ENCODE measurements at places on chromosomes 13 and 19. TPM values are rescaled to one million over a fixed set of nuclear protein-coding genes. Genes with fewer than 3 reads are reported as not detected.

The VN1R2 gene
- total RNA-seq = not detected

The ZNF536 gene
- total RNA-seq = not detected

The GJA3 gene
- total RNA-seq = 0.16 TPM

The NCR1 gene
- total RNA-seq = not detected

The RYR1 gene
- 0.48 TPM for total RNA-seq

The S1PR4 gene
- total RNA-seq = not detected
